Inflammatory macrophage (primary cell): ENCODE measurements at places on chromosomes 12 and 14.

DNA sequence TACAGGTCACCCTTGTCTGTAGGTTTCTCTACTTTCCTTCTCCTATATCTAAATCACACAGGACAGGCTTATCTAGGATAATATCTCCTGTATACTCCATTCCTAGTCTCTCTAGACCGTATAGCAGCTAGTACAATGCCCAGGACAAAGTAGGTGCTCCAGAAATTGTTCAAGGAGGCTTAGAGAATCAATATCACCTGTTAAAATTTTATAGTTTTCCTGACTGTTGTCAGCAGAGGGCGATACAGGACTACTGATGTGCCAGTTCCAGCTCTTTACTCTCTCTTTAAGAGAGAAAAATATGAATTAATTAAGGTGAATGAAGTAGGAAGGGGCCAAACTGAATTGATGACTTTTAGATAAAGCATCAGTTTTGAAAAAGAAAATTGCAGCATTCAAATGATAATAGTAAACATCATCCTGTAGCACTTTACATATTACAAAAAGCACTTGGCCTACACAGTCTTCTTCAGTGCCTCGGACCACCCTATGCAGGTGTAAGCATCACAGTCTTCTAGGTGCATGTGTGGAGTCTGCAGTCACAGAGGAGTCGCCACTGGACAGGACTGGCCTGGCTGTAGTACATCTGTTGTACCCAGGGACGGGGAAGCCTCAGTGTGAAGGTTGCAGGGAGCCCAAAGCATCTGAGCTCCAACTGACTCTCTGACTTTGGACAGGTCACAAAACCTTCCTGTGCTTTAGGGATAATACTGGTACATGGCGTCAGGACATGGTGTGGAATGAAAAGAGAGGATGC, 61.9 kb upstream of the MAX start:
- peak; percentile 59 for DNase-seq

DNA sequence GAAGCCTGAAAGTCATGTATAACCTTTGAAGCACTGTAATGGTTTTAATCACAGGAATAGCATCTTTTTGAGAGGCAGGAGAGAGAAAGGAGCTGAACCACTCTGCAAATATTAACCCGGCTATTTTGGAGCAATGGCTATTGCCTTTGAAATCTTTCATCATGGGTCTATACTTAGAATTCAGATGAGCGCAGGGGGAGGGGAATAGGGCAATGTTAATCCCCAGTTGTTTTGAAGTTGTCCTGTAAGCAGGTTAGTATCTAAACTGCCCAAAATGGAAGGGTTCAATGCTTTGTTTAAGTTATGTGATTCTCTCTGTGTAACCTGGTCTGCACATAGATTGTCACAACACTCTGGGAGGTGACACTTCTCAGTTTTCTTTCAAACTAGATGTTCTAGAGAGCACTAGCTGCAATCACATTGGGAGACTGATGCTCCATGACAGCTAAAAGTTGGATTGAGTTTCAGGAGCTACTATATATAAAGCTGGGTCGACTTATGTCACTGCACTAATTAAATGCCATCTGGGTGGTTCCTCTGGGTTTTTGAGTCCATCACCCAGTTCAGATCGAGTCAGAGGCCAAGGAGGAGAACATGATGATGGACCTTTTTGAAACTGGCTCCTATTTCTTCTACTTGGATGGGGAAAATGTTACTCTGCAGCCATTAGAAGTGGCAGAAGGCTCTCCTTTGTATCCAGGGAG, at the start of gene MYF6:
Gene MYF6 (plus strand): TSS at position 509 of the 704 bp plus-strand sequence. CDS start 86 bp downstream, at position 595.
- DNase-seq = no peak

DNA sequence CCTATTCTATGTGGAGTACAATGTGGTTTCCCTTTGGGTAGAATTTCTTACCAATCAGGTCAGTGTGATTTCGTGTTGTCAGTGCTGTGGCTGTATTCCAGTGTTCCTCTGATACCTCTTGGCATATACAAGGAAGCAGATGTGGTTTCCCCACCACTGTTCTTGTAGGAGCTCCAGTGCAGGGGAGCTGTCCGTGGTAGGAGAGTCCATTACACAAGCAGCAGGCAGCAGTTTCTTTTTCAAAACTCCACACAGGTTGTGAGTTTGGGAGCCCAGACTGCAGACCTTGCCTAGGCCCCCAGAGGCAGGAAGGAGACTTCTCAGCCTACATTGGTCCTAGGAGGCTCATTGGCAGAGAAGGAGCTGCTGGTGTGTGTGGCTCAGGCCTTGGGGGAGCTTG, 452.8 kb downstream of the AACS start:
- DNase-seq = no peak

GRCh38 chr12:120971299-120972180, 6.8 kb upstream of the HNF1A start:
- DNase-seq = peak; percentile 69

DNA sequence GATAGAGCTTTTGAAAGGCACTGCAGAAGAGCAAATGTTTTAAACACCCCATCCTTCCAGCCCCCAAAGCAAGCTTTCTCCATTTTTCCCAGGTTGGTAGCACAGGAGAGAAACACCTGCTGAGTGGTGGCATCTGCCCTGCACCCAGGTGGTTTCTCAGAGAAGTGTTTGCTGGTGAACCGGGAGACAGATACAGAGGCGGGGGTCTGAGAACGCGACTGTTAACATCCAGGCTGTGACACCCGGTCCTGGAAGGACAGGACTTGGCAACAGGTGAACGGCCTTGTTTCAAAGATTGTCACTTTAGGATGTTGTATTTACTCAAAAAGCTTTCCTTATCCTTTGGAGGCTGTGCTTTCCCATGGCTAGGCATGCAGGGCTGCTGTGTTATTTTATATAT, 18.5 kb downstream of the MMAB start:
- no peak for DNase-seq

DNA sequence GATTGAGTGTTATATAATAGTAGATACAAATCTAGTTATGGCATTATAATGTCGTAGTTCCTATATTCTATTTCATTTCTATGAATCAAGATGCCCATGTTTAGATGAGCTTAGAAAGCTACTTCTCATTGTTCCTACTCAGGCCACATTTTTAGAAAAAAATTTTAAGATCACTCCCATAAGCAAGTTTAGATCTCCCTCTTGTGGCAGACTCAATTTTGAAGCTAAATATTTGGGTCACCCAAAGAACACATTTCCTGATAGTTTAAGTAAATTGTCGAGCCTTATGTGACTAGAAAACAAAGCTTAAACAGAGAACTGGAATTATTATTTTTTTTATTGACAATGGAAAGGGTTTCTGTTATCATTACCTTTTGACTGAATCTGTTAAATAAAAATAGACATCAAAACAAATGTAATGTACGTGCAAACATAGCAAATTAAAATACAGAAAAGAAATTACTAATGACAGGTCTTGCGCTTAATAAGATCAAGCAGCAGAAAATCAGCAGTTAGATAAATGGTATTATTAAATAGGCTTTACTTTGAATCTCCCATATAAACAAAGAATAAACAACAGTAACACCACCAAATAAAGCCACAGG, 180.2 kb downstream of the ACSS3 start:
- DNase-seq = no peak

GRCh38 chr12:47570151-47570550, 135.7 kb downstream of the RPAP3 start:
- DNase-seq = no peak

DNA sequence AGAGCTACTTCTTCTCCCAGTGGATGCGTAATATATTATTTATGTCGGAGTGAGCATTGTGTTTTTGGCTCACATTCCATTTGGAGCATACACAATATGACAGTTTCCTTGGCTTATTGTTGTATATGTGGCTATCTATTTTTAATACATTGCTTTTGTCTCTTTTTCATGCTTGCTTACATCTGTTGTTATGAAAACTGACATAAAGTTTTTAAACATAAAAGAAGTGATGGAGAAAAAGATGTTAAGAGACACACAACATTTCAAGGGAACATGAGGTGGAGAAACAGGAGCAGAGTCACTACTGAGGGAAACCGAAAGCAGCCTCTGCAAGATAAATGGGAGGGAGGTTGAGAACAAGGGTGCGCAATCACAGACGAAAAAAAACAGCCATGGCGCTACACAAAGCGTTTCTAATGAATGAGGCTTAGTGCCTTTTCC, 228.4 kb upstream of the NPAS3 start:
- no peak for DNase-seq

GRCh38 chr14:105419195-105420091, at the start of gene MTA1:
Gene MTA1 (plus strand): TSS chr14:105419827. CDS start chr14:105420036, 209 bp downstream.
- peak; percentile 48 for DNase-seq

- no peak for DNase-seq
Measured at GRCh38 chr14:45526715-45527549, 273.9 kb upstream of the MIS18BP1 start.

DNA sequence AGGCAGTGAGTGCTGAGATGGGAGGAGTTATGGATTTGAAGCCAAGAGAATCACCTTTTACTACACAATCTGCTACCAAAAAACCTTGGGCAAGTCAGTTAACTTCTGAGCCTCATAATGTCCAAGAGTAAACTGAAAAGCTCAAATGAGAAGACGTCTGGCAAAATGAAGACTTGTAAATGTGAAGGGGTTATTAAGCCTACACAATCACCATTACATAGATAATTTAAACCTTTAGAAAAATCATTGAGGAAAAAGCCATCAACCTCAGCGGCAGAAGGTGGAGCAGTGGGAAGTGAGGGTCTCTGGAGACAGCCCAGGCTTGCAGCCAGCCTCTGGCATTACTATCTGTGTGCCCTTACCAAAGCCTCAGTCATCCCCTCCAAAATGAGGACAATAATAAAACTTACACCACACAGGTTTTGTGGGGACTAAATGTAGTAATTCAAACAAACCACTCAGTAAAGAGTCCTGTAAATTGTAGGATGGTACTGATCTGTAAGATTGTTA, 50.5 kb upstream of the CCDC175 start:
- DNase-seq = no peak

DNA sequence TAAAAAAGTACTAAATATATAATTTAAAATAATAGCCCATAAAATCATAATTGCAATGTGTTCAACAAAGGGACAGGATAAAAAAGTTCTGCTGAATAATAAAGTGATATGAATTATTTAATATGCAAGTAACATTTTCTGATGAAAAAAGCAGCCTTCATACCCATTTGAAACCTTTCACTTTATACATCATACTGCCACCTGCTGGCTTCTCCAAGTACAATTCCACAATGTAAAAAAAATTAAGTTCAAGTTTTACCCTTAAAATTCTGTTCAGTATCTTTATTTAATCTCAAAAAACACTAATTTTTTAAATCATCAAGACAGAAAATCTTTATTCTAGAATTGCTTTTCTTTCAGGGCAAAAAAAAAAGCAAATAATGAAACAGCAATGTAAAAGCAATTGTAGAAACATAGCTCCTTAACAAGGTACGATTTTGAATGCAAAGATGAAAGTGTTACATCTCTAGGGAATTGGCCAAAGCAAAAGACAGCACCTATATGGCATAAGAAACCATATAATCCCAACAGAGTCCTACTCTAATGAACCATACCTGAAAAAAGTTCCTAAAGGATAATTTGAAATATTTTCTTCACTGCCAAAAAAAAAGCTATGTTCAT, 15.0 kb downstream of the MDM1 start:
- peak; percentile 38 for DNase-seq

GRCh38 chr12:127970491-127970890, 296.5 kb upstream of the TMEM132C start:
- DNase-seq = no peak

- DNase-seq = no peak
Measured at GRCh38 chr12:54571193-54572188, 17.0 kb downstream of the PPP1R1A start.

- peak; percentile 81 for DNase-seq
Measured at GRCh38 chr12:685388-685787, 22.1 kb upstream of the NINJ2 start.

DNA sequence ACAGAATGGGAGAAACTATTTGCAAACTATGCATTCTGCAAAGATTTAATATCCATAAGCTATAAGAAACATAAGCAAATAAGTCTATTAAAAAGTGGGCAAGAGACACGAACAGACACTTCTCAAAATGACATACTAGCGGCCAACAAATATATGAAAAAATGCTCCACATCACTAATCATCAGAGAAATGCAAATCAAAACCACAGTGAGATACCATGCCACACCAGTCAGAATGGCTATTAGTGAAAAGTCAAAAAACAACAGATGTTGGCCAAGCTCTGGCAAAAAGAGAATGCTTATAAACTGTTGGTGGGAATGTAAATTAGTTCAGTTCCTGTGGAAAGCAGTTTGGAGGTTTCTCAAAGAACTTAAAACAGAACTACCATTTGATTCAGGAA, 121.3 kb downstream of the KCNMB4 start:
- no peak for DNase-seq

DNA sequence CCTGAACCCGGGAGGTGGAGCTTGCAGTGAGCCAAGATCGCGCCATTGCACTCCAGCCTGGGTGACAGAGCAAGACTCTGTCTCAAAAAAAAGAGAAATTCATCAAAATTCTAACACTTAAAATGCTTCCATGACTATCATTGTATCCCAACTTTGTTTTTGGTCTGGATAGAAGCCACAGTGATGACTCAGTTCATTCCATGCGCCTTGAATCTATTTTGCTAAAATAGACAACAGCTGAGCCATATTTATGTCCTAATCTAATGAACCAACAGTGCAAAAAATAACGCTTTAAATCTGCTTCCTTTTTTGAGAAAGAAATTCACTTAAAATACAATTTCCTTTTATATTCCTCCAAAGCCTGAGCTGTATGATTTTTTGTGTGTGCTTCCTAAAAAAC, 23.2 kb upstream of the BICD1 start:
- no peak for DNase-seq

DNA sequence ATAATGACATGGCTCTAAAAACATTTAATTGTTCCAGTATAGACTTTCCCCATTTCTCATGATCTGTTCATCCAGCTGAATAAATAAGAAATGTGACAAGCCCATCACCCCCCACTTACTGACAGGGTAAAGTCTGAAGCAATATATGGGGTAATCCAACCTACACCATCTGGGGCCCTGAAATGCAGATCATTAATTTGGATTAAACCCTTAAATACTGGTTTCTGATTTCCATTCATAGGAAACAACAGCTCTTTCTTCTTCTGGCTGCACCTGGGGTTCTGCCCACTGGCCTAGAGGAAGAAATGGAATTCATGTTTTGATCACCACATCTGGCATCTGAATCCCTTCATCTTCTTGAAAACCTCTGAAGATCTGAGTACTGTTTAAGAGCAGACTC, 39.3 kb upstream of the ACSM4 start:
- DNase-seq = no peak

GRCh38 chr12:29616664-29617406, 119.3 kb upstream of the OVCH1 start:
- no peak for DNase-seq

- peak; percentile 74 for DNase-seq
Measured at GRCh38 chr12:89156340-89156739, 196.0 kb downstream of the DUSP6 start.

GRCh38 chr12:12099102-12099501, 28.4 kb downstream of the BCL2L14 start:
- no peak for DNase-seq

DNA sequence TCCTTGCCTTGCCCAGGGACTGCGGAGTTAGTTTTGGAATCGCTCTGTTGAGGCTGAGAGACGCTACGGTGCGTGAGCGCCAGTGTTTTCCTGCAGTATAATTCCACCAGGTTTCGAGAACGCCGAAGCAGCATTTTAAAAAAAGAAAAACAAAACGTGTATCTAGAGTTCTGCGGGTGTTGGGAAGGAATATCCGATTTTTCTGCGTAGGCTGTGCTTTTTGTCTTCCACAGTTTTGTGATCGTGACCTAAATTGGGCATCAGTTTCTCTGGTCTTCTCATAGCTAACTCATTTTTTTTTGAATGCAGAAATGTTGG, 778 bp downstream of the DNM1L start:
- no peak for DNase-seq

- no peak for DNase-seq
Measured at GRCh38 chr12:123483602-123484248, 25.8 kb downstream of the SNRNP35 start.

GRCh38 chr12:57134949-57135348, 6.7 kb downstream of the LRP1 start:
- no peak for DNase-seq
